RWPE1 (cell line): ENCODE measurements at places on chromosomes 4 and X.

- DNase-seq: peak; percentile 2
These were observed 19.2 kb upstream of the SLC6A14 start for GRCh38 chrX:116417214-116417613.

DNA sequence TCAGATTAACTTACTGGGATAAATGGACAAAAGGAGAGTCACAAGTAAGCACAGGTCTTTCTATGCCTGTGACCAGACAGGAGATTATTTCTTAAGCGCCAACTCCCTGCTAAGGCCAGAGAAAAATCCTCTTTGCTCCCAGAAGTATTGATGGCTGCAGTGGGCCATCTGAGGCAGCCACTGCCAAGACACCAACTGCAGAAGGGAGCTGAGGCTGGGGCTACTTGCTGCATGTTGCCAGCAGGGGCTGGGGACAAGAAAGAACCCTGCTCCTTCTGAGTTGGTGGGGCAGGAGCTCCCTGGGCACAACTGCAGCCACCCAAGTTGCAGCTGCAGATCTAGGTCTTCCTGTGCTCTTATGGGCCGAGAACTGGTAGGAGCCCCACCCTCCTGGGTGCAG is 1075.3 kb downstream of the PCDH18 start:
- no peak for DNase-seq

DNA sequence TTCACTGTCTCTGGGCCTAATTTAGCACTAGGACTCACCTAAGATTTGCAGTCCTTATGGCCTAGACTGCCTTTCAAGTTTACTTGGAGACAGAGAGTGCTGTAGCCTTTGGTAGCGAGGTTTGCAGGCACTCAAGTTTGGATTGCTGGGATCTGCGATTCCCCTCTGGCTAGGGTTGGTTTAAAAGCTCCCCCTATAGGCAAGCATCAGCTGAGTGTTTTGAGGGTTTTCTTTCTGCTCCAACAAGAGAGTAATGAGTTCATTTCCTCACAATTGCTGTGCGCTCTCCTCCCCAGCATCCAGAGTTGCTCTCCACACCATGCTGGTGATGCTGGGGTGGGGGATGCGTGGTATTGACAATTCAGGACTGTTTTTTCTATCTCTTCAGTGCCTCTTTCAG is 206.9 kb downstream of the GLUD2 start:
- DNase-seq: no peak

- no peak for DNase-seq
These were observed 31.5 kb downstream of the PPP3CA start for GRCh38 chr4:101315786-101316185.

DNA sequence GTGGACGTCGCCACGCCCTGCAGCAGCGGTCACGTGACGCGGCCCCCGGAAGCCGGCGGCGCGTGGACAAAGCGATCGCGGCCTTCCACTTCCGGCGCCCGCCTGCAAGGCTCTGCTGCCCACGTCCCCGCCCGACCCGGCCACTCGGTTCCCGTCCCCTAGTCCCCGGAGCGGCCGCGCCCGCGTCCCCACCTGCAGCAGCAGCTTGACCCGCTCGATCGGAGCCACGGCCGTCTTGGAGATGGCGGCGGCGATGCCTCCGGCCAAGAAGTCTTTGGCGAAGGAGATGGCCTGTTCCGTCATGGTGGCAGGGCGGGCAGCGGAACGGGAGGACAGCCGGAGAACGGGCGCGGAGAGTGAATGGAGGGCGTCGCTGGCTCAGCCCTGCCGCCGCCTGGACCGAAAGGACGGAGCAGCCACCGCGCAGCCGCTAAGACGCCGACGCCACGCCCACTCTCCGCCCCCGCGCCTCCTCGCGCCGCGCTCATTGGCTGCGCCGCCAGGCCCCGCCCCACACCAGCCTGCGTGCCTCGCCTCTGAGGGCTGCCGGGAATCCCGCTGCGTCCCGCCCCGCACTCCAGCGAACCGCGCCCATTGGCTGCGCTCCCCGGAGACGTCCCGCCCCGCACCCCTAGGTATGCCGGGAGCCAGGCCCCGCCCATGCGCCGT is at the start of gene SLC25A6:
Gene SLC25A6 (minus strand): TSS at position 407 of the 669 bp plus-strand sequence. CDS start 104 bp downstream, at position 303.
- DNase-seq: peak; percentile 93

DNA sequence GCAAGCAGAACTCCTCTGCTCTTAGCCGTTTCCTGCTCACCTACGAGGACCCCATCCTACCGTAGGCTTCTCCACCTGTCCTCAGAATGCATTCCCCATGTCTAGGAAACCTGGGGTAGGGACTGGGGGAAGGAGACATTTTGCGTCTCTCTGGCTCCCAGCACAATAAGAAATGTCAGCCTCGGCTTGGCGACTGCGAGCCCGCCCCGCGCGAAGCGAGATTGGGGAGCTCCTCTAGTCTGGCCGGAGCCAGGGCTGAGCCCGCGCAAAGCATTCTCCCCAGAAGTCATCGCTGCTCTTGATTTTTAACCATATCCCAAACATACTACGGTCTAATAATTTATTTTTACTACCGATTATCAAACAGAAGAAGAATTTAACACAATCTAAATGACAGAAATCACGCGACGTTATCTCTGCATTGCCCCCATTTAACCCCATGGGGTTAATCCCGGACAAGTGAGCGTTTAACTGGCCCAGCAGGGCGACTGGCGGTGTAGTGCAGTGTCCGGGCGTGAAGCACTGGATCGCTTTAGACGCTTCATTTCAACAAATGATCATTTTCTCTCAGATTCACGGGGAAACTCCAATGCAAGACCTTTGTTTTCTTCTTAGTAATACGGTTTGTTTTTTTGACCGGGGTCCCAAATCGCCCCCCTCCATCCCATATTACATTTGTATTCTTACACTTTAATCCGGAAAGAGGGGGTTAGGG is 8.0 kb upstream of the PITX2 start:
- no peak for DNase-seq

DNA sequence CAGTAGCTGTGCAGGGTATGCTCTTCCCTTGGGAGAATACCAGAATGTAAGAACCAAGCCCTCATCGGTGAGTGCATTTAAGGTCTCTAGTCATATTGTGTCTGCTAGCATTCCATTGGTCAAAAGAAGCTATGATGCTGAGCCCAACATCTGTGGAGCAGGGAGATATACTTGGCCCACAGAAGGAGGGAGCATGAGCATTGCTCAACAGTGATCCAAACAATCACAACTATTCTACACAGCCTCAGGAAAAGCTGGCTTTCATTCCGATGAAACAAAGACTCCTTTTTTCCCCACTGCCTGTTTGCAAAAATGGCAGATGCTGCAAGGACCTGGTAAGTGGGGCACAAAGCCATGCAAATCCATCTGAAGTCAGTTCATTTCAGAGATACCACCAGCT is 80.6 kb upstream of the DHX15 start:
- DNase-seq: no peak

DNA sequence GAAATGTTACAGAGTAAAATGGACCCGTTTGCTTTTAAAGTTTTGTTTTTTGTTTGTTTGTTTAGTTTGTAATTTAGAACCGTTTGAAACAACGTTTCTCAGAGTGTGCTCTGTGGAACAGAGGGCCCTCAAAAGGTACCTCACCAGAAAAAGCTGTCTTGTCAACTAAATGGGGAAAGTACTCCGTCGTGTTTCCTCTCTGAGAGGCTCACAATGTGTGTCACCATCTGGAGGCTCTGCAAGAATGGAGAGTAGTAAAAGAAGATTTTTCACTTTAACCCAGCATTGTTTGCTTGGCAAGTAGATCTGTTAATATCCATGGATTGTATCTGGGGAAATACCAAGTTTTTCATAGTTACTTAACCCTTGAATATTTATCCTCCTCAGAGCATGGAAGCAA is 1.5 kb upstream of the ENPEP start:
- DNase-seq: no peak

GRCh38 chrX:33465137-33465536 is 253.8 kb upstream of the DMD start:
- no peak for DNase-seq

DNA sequence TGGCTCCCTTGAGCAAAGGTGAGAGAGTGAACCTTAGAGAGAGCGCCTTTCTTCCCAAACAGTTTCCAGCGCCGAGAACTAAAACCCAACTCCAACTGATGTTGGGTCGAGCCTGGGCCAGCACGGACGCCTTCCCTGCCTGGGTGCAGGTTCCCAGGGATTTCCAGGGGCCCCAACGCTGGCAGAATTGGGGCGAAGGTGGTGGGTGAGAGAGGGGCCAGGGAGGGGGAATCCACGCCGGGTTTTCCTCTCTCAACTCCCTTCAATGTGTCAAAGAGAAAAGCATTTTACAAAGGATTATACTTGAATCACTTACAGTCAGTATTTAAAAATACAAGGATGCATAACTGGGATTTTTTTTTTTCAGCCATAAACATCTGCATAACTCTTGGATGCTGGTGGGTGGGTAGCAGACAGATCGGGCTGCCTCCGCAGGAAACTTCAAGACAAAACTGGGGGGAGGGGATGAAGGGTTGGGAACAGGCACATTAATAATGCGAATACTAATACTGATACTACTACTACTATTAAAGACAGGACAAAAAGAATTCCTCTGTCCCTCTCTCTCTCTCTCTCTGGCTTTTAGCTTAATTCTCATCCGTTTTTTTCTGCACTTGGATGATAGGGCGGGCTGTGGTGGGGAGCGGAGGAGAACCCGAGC is 1.3 kb upstream of the ARX start:
- DNase-seq: no peak

- DNase-seq: no peak
These were observed 3.9 kb downstream of the FGB start for GRCh38 chr4:154566639-154567204.

DNA sequence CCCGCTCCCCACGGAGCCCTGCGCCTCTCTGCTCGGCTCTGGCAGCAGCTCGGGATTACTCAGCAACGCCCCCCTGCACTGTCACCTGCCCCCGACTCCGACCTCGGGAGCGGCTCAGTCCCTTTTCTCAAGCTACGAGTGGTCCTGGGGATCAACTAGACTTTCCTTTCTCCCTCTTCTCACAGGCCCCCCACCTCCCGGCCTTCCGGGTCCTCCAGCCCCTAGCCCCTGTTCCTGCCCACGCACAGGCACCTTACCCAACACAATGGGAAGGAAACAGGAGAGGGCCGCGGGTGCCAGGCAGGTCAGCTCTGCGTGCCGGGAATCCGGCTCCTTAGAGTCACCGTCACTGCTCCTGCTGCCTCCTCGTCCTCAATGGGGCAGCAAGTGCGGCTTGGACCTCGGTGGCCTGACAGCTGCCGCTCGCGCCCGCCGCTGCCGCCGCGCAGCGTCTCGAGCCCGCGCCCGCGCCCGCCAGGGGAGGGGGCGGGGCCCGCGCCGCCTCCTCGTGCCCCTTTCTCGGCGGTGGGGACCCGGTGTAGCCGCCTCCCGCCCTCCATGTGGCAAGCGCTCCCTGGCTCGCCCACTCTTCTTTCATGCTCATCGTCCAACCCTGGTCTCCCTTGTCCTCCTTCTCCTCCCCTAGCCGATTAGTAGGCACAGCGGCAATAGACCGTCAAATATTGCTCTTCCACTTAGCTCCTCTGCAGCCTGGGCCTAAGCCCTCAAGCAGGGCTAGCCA is at the start of gene RAB9B:
Gene RAB9B (minus strand): TSS at position 455 of the 742 bp plus-strand sequence. CDS start 6,473 bp downstream, outside the sequence.
- peak; percentile 1 for DNase-seq

- DNase-seq: no peak
These were observed 712.9 kb upstream of the LCORL start for GRCh38 chr4:18734405-18734804.

DNA sequence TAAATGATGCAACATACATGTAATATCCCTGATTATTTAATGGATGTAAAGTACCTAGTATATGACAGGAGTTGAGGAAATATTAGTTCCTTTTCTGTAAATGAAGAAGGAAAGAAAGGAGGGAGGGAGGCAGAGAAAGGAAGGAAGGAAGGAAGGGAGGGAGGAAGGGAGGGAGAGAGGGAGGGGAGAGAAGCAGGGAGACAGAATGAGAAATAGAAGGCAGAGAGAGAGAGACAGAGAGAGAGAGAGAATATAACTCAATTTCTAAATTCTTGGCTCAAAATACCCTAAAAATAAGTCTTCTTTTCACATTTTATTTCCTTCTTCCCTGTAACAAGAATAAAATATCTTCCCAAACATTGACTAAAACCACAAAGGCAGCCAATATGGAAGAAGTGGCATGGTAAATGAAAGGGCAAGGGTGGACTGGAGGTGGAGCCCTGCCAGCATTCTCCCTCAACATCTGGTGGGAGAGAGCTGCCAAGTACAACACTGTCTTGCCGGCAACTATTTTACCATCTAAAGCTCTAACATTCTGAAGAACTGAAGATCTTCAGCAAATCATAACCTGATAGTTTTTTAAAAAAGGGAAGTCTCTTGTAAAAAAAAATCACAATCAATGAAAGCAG is 245.1 kb downstream of the PPP3CA start:
- no peak for DNase-seq

GRCh38 chr4:26822546-26822945 is 38.1 kb upstream of the STIM2 start:
- DNase-seq: no peak

DNA sequence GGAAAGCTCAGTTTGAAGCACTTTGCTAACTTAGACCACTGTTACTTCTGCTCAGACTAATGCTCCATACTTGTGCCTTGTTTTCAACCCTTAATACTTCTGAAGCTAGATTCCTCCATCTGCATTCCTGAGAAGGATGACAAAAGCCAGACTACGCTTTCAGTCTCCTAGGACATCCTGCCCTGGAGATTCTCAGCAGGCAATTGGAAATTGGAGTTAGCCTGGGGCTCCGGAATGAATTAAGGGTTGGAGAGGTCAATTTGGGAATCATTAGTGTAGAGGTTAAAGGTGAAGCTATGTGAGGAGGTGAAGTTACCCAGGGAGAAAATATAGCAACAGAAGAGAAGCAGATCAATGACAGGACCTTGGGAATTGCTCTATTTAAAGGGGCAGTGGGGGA is 215.9 kb upstream of the MBNL3 start:
- no peak for DNase-seq

- no peak for DNase-seq
These were observed 141.4 kb upstream of the PAK3 start for GRCh38 chrX:110954428-110955100.

DNA sequence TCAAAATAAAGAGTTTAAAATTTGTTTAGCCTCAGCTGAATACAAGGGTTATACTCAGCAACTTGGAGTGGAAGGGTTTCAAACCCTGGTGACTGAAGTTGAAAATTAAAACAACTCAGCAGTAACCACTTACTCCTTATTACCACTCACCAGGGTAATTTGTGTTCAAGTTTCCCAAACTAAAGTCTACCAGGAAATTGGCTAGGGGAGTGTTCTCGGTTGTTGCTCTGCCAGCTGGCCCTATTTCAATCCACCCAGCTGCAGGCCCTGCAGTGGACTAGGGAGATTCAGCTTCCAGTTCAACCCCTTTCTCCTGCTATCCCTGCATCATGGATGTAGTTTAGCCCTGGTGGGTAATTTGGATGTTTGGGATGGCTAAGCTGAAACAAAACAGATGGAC is 37.8 kb upstream of the EXOC1L start:
- no peak for DNase-seq

DNA sequence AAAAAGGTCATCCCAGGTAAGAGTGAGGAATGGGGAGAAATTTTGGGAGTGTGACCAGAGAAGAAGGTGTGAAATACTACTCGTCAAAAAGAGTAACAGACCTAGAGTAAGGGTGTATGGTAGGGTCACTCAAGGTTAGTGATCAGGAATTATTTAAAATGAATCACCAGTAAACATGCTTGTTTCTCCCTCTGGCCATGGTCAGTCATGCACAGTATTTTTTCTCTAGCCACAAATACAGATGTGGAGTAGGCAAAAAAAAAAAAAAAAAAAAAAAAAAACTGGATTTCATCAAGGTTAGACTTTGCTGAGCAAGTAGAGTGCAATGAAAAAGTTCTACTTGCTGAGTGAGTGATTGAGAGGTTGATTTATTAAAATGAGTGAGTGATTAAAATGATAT is 34.2 kb upstream of the SLIT2 start:
- DNase-seq: no peak

GRCh38 chr4:74621616-74622015 is 172.7 kb downstream of the BTC start:
- no peak for DNase-seq
